ENCODE measurements at places on chromosomes 13 and 19.

DNA sequence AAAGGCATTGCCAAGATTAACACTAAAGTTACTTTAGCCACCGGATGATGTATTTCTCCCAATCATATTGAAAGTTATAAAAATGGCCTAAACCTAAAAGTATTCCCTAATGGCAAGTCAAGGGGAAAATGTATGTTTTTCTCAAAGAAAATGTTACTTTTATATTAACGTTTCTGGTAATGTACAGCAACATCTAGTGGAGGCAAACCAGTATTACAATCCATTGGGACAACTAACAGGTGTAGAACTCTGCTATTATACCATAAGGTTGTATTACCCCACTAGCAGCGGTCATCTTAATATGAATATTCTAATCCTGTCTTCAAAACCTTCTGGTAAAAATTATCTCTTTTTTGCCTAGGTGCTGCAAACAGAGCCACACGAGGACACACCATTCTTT, 69.2 kb downstream of the ZNF100 start:
- DNase-seq = no peak

DNA sequence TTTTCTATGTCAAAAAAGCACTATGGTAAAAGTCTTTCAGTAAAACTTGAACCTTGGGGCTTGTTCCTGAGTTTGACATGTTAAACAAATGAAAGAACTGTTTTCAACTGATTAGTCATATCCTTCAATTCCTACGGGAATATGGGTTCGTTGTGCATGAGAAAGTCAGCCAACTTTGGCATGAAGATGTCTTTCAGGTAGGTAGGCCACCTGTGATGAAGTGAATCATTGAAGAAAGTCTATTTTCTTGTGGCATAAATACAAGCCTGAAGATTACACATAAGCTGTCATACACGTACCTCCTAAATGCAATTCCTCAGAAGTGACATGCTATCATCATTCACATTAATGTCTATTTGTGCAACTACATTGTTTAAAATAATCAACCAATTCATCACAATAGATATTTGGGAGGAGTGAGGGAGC, 513.0 kb downstream of the IRS2 start:
- no peak for DNase-seq

- no peak for DNase-seq
Observed at GRCh38 chr19:46656541-46656940, 4.4 kb downstream of the DACT3 start.

GRCh38 chr19:13004273-13004672, 9.0 kb downstream of the NFIX start:
- DNase-seq = no peak

- no peak for DNase-seq
Observed at GRCh38 chr13:112187527-112188297, 120.8 kb downstream of the SOX1 start.

GRCh38 chr19:34711890-34712289, 22.2 kb upstream of the ZNF181 start:
- no peak for DNase-seq

- DNase-seq = no peak
Observed at GRCh38 chr19:19550485-19550929, 12.4 kb downstream of the CILP2 start.

DNA sequence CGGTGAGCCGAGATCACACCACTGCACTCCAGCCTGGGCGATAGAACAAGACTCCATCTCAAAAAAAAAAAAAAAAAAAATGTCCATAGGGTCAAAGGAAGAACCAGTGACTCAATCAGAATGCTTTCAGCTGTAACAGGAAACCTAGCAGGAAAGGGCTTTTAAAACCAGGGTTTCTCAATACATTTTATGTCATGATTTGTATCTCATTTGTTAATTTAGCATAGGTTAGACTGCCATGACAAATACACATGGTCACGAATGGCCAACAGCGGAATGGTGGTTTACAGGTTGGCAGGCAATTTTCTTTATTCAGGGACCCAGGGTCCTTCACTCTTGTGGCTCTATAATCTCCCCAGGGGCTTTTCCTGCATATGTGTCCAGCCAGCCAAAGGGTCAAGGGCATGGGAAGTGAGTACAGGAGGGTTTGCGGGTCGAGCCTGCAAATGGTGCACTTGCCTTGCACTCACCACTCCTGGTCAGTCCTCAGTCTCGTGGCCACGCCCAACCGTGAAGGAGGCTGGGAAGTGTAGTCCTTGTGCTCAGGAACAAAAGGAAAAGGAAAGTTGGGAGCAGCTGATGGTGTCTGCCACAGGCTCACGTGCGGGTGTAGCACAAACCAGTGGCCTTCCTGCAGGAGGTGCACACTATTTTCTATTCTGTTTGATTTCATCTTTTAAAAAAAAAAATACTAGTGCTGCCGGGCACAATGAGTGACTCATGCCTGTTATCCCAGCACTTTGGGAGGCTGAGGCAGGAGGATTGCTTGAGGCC, 14.8 kb downstream of the DHX34 start:
- no peak for DNase-seq

- no peak for DNase-seq
Observed at GRCh38 chr13:71828564-71828963, 38.4 kb downstream of the DACH1 start.

- no peak for DNase-seq
Observed at GRCh38 chr13:51249770-51250741, 27.9 kb downstream of the FAM124A start.

GRCh38 chr13:112943309-112944125, 25.5 kb upstream of the MCF2L start:
- DNase-seq = peak; percentile 22

Measured in Calu3 (cell line).